Hindlimb muscle (tissue), 1 donor: ENCODE measurements at places on chromosomes 11 and 22.

- no peak for DNase-seq
These were observed 42.5 kb downstream of the DENND5A start for GRCh38 chr11:9222654-9223053.

GRCh38 chr11:16114978-16115871 lies 241.1 kb downstream of the SOX6 start:
- no peak for DNase-seq

DNA sequence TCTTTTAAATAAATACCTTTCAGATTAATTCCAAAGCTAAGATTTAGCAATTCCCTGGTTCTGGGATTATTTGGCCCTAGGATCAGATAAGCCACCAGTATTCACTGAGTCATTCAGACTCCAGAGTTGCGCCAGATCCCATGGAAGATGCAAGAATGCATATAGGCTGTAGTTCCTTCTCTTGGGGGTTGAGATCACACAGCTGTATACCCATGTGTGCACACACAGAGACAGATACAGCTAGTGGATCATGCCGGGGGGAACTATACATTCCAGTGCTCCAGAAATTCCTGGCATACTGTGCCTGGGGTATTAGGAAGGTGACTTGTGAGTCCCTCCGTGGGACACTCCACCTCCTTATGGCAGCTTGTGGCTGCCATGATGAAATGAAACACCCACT lies 75.4 kb downstream of the ZBTB16 start:
- no peak for DNase-seq

- DNase-seq: no peak
These were observed 152.8 kb upstream of the ZBED5 start for GRCh38 chr11:11010624-11011127.

DNA sequence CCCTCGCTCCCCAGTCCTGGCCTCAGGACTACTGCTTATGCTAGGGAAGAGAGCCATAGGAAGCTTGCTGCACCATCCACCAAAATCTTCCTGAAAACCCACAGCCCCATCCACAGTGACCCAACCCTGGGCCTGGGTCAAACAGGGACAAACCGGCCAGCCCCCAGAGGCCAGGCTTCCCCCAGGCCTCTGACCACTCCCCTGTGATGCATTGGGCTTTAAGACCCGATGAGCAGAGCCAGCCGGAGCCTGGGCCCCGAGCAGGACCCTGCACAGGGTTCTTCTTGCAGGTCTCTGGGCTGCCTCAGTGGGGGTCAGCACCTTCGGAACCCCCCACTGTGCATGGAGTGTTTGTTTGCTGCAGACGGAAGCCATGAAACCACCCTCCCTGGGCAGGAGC lies 583.7 kb downstream of the BRD1 start:
- DNase-seq: no peak

- no peak for DNase-seq
These were observed 5.3 kb upstream of the OR52M1 start for GRCh38 chr11:4539603-4540219.

DNA sequence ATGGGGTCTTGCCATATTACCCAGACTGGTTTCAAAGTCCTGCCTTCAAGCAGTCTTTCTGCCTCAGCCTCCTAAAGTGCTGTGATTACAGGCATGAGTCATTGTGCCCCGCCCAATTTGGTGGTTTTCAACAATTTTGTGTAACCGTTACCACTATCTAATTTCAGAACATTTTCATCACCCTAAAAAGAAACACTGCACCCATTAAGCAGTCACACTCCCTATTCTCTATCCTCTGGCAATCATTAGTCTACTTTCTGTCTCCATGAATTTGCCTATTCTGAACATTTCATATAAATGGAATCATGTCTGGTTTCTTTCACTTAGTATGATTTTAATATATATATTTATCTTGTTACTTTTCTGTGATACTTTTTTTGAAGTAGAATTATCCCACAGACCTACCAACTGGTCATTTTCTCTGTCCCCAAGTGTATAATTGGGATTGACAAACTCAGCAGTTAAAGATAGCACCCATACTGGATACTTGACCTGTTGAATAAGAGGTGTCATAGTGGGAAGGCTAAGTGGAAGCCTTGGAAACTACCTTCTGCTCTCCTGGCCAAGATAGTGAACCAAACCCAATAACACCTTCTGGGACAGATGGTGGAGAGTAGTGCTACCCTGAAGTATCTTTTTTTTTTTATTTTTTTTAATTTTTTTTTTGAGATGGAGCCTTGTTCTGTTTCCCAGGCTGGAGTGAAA lies 64.8 kb downstream of the STIM1 start:
- no peak for DNase-seq

- no peak for DNase-seq
These were observed 32.1 kb upstream of the SOX10 start for GRCh38 chr22:38016182-38017151.

DNA sequence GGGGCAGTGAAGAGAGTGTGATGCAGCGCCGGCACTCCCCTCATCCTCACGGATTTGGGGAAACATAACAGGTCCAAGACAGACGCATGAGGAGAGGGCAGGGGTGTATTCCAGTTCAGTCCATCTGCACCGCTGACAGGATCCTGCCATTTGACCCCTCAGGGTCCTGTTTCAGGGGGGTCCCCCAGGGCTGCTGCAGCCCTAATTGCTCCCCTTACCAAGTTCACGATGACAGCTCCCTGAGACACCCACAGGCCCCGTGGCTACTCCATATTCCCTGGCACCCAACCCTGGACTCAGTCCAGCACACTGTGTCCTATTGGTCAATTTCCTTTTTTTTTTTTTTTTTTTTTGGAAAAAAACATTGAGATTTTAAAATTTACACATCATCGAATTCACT lies 41.5 kb downstream of the SHANK2 start:
- DNase-seq: no peak

DNA sequence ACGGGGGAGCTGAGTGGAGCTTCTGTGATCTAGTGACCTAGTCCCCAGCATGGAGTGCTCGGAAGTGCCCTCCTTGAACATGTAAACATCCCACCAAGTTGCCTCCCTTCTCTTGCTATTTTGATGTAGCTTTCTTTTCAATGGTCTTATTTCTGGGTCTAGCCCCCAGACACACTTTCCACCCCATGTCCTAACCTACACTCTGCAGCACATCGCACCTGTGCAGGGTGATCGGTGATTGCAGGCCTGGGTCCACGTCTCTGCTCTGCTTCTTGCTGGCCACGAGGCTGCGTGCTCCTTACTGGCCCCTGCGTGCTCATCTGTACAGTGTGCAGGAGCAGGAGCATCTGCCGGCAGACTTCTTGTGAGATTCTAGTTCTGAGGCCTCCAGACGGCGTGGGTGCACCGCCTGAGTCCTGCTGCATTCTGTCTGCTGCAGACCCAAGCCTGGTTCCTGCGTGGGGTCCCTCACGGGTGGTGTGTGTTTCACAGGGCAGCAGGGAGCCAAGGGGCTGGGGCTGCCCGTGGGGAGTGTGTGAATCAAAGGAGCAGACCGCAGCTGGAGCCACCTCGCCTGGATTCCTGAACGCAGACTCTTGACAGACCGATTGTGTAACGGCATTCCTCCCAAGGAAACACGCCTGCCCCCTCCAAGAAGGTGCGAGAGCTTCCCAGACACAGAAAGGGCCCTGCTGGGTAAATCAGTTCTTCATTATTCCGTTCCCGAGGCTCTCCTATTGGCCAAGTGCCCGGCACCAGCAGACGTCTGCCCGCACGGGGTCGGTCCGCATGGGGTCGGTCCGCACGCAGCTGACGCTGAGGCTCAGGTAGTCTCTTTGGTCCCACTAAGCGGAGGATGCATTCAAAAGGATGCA lies 44.4 kb upstream of the MYEOV start:
- no peak for DNase-seq

DNA sequence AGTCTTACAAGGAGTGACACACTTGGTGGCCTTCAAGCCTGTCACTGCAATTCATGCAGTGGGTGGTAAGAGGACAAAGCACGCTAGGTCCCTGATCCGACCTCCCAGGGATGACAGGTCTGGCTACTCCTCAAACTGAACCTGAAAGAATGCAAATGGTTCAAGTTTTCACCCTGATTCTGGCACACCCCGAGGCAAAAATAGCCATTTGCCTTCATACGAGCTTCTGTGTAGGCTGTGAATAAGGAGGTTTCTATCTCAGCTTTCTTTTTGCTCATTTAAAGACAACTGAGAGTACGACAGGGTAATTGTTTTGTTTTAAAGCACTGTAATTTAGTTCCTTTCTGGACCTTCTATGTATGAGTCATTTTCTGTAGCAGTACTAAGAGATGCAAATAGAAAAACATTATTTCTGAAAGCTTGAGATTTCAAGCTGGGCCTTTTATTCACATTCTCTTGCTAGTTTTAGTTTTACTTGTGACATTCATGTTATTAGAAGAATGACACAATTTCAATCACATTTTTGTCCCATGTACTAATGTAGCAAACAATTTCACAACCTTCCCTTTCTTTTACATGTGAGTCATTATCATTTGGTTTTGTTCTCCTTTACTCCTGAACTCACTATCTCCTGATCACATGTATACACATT lies 56.6 kb upstream of the FDX1 start:
- no peak for DNase-seq

DNA sequence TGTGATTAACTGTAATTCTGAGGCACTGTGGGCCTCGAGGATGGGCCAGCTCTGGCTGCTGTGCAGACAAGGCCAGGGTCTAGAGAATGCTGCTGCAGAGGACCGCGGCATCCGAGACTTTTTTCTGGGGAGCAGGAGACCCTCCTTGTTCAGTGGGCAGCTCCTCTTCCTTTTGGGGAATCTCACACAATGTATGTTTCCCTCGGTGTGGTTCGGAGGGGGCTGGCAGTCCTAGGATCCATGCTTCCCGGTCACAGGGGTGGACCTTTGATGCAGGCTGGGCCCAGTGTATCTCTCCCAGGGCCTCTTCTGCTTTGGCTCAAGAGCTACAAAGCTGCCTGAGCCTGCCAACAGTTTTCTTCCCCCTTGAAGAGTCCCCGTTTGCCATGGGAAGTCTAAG lies 31.5 kb downstream of the MYEOV start:
- DNase-seq: no peak

GRCh38 chr11:68810164-68810563 lies 31.6 kb downstream of the CPT1A start:
- DNase-seq: no peak
